AG20443 (cell line): ENCODE measurements at places on chromosomes 5 and 9.
A peak's percentile ranks its signal among the peaks of the same experiment; 100 is the strongest.

- peak; percentile 50 for DNase-seq
Measured at GRCh38 chr5:41707853-41708603, 162.2 kb downstream of the OXCT1 start.

- DNase-seq: no peak
Measured at GRCh38 chr5:166329149-166329800, 1962.2 kb upstream of the WWC1 start.

- no peak for DNase-seq
Measured at GRCh38 chr9:35980289-35981011, 22.5 kb upstream of the OR2S2 start.

GRCh38 chr5:57067597-57067924 lies 106.3 kb upstream of the GPBP1 start:
- no peak for DNase-seq

- no peak for DNase-seq
Measured at GRCh38 chr9:8832955-8833354, 1033.4 kb upstream of the DMAC1 start.

GRCh38 chr5:135953850-135954249 lies 933 bp downstream of the LECT2 start:
- no peak for DNase-seq

DNA sequence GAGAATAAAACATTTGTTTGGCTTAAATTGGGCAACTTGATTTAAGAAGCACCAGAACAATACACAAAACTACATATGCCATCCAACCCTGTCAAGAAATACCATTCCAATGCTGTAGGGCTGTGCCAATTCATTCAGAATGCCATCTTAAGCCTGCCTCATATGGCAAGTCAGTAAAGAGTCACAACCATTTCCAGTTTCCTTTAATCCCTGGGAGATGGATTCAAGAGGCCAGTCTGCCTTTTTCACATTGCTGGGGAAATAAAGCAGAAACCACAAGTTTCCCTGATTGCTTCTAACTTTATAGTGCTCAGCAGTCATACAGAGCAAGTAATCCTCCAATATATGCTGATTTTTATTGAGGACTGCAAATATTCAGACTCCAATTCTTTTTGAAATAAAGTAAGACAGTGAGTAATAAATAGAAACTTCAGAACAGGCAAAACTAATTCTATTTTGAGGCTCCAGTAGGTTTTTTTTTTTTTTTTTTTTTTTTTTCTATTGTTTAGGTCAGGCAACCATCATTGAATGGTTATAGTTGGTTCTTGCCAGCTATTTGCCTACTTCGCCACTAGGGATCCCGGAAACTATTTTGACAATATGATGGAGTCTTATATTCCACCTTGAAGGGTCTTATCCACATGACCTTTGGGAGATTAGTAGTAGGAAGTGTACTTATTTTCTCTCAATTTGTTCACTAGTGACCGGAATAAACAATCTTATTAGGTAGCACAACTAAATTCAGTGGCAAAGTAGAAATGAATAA lies 400.9 kb upstream of the MEF2C start:
- no peak for DNase-seq

GRCh38 chr9:135815830-135816650 lies 91.3 kb downstream of the CAMSAP1 start:
- no peak for DNase-seq
